Stimulated activated CD4-positive, alpha-beta T cell treated with anti-CD3 and anti-CD28 coated beads, Interleukin-4, amount 100 ng/mL, for 1 hour (primary cell): ENCODE measurements at places on chromosomes 7 and 10.

DNA sequence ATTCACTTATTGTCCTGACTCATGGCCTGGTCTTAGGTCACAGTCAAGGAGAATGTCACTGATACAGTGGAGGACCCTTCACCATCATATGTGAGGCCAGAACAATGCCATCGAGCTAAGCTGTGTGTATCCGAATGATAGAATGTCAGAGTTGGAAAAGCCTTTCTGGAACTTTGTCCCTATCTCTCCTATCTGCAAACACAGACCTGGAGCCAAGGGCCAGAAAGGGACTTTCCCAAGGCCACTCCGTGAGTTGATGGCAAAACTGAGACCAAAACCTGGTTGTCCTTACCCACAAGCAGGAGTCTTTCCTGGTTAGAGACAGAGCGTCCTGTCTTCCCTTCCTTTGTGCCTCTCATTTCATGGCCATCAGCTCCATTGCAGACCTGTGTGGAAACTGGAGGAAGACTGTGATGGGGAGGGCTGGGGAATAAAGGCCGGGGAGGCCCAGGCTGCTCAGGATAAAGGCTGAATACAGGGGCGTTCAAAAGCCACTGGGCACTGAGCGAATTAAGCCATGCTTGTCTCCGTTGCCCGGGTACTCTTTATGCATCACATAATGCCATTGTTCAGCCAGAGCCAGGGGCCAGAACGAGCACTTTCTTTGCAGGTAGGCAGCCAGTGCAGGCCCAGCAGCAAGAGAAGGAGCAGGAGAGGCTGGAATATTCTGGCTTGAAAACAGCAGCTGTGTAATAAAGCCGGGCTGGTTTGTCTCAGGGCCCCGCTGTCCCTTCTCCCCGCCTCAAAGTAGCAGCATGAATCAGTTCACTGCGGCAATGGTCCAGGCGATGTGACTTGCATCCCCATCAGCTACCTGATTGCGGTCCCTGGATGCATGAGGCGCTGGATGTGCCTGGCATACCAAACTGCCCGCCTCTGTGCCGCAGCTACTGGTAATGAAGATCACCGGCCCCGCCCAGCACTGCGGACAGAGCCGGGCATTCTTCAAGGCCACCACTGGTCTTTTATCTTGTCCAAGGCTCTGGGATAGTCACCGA lies 143.0 kb downstream of the RPS24 start:
- DNase-seq = no peak

DNA sequence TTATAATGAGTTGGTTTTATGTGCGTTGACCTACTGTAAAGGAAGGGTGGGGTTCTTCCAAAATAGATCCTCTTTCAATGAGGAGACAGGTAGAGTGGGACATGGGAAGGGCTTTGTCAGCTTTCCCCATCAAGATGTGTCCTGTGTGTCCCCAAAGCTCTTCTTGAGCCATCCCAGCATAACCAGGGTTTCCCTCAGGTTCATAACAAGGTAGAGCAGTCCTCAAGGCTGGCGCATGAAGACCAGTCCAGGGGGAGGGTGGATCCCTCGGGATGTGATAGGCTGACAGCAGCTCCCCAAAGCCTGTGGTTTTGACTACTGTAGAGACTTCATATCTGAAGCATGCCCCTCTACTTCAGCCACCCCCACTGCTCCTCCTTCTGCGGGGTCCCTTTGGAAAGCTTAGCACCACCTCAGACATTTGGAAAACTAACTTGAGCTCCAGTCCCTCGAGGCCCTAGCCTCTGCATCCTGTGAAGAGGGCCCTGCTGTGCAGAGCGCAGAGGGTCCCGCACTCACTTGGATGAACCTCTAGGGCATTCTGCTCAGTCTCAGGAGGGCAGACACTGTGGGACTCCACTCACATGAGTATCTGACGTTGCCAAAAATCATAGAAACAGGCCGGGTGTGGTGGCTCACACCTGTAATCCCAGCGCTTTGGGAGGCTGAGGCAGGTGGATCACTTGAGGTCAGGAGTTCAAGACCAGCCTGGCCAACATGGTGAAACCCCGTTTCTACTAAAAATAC lies 1.1 kb upstream of the GIMAP8 start:
- no peak for DNase-seq

DNA sequence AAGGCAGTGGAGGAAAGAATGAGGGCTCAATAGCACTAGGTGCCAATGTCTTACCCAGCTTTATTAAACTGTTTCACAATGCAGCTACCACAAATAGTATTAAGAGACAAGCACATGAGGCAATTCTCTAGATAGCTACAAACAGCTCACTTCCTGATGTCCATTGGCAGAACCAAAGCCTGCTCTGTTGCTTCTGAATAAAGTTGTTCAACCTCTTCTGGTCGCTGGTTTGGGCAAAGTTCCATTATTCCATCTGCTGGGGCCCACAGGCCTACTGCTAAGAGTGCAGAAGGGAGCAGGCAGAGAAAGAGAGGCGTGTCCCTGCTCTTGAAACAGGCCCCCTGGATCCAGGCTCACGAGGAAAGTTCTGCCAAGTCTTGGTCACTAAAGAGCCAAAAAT lies 173.9 kb downstream of the ZNF438 start:
- no peak for DNase-seq

DNA sequence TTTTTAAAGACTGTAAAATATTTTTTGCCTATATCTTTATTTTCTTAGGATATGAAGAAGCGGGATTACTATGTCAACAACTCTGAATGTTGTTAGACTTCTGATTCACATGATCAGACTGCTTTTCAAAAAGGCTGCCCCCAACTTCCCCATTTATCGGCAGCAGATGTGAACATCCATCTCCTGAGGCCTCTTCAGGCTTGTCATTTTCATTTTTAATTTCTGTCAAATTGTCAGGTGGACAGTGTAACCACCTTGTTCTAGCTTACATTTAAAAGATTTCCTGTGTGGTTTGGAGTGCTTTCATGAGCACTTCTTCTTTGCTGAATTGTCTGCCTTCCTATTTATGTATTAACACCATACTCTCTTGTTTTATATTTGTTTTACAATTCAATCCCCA lies 78.8 kb upstream of the GSDME start:
- no peak for DNase-seq

DNA sequence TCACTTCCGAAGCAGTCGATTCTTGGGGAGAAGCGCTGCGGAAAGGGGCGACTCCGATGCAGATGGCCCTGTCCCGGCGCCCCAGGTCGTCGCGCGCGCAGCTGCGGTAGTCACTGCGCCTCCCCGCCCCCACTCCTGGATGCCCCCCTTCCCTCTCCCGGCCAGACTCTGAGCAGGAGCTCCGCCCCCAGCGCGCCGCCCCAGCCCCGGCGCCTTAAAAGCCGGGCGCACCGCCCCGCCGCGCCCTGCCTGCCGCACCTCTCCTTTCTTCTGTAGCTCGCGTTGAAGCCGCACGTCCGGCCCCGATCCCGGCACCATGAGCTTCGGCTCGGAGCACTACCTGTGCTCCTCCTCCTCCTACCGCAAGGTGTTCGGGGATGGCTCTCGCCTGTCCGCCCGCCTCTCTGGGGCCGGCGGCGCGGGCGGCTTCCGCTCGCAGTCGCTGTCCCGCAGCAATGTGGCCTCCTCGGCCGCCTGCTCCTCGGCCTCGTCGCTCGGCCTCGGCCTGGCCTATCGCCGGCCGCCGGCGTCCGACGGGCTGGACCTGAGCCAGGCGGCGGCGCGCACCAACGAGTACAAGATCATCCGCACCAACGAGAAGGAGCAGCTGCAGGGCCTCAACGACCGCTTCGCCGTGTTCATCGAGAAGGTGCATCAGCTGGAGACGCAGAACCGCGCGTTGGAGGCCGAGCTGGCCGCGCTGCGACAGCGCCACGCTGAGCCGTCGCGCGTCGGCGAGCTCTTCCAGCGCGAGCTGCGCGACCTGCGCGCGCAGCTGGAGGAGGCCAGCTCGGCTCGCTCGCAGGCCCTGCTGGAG lies at the start of gene INA:
Gene INA, plus strand, starts transcription at position 243 of the 817 bp plus-strand sequence. Its CDS starts 74 bp downstream, at position 317.
- DNase-seq = peak; percentile 12

DNA sequence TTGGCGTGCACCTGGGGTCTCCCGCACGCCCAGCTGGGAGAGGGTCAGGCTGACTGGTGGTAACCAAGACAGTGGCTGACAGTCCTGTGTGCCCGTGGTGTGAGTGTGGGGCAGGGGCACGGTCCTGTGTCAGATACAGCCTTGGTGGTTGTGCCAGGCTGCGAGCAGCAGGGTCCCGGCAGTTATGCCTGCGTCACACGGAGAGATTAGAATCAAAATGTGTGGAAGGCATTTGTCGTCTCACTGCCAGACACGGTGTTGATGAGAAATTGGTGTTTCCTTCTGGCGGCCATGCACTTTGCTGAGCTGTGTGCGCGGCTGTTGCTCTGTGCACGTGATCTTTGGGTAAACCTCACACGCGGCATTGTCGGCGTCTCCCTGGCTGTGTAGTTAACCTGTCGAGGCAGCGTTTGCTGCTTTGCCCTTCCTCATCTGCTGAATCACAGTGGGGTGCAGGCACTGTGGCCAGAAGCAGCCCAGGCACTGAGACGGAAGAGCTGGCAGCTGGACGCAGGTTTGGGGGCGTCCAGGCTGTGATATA lies 87.7 kb downstream of the NKX6-2 start:
- no peak for DNase-seq

- no peak for DNase-seq
Measured at GRCh38 chr7:9557853-9558252, 1124.4 kb downstream of the NXPH1 start.

GRCh38 chr7:29825775-29826529 lies 19.6 kb downstream of the WIPF3 start:
- DNase-seq = no peak

DNA sequence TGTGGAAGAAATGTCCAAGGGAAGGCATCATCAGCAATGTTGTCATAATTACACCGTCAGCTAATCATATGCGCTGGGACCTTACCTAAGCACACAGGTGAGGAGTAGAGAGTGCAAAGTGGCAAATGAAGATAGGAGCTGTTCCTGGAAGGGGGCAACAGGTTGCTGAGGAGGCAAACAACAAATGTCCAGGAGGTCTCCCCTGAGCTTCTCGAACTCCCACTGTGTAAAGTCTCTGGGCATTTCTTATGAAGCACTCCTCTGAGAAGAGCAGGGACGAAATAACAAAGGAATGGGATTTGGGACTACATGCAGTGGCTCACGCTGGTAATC lies 152.5 kb downstream of the DOCK4 start:
- DNase-seq = no peak

- no peak for DNase-seq
Measured at GRCh38 chr10:70759781-70760180, 25.4 kb downstream of the TBATA start.

DNA sequence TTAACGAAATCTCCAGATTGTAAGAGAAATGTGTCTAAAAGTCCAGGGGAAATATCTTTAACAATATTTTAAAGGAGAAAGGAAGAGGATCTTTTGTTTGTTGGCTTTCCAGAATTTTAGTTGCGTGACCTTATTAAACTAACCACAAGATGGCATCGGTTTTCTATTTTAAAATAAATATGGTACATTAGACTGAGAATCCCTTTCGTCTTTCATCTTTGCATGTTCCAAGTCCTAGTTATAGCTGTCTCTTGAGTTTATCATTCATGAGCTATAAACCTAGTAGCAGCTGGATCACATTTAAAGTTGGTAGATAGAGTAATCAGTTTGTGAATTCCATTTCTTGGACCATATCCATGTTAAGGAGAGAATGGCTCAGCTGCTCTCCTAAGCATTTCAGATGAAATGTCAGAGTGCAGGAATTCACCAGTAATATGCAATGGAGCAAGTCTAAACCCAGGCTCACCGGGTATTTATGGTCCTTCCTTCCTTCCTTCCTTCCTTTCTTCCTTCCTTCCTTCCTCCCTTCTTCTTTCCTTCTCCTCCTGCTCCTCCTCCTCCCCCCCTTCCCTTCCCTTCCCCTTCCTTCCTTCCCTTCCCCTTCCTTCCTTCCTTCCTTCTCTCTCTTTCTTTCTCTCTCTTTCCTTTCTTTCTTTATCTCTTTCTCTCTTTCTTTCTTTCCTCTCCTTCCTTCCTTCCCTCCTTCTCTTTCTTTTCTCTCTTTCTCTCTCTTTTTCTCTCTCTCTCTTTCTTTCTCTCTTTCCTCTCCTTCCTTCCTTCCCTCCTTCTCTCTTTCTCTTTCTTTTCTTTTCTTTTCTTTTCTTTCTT lies 57.8 kb upstream of the RAB18 start:
- no peak for DNase-seq

GRCh38 chr10:91908337-91909116 lies 759 bp downstream of the FGFBP3 start:
- peak; percentile 74 for DNase-seq

- no peak for DNase-seq
Measured at GRCh38 chr7:79882922-79883321, 251.7 kb upstream of the GNAI1 start.

DNA sequence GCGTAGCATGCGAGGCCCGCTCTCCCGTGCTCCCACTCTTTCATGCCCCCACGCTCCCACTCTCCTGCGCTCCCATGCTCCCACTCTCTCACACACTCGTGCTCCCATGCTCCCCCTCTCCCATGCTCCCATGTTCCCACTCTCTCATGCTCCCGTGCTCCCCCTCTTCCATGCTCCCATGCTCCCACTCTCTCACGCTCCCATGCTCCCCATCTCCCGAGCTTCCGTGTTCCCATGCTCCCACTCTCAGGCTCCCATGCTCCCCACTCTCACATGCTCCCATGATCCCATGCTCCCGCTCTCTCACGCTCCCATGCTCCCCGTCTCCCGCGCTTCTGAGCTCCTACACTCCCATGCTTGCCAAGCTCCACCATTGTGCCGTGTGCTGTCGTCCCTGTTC lies 84.4 kb upstream of the ANLN start:
- no peak for DNase-seq

- DNase-seq = no peak
Measured at GRCh38 chr7:42987648-42988214, 55.6 kb downstream of the MRPL32 start.

DNA sequence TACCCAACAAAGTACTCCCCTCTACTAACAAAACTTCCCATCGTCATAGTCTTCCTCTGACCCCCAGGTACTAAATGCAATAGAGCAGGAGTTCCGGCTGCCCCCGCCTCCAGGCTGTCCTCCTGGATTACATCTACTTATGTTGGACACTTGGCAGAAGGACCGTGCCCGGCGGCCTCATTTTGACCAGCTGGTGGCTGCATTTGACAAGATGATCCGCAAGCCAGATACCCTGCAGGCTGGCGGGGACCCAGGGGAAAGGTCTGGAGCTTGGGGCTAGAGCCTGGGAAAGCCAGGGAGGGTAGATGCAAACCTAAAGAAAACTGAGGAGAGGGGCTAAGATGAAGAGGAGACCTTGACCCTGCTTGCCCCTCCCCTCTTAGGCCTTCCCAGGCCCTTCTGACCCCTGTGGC lies 15.3 kb downstream of the EPHB6 start:
- DNase-seq = no peak

- DNase-seq = no peak
Measured at GRCh38 chr7:35336444-35336843, 82.5 kb upstream of the TBX20 start.

GRCh38 chr7:122145937-122146645 lies 2.0 kb upstream of the AASS start:
- no peak for DNase-seq

DNA sequence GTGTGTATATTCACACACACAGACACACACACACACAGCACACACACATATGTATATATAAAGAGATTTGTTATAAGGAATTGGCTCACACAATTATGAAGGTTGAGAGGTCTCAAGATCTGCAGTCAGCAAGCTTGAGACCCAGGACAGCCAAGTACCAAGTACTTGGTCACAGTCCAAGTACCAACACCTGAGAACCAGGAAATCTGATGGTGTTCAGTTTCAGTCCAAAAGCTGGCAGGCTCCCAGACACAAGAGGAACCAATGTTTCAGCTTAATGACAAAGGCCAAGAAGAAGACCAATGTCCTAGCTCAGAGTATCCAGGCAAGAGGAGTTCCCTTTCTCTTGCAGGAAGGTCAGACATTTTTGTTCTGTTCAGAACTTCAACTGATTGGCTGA lies 780.2 kb downstream of the MAGI2 start:
- no peak for DNase-seq

- DNase-seq = no peak
Measured at GRCh38 chr10:32111585-32111984, 55.4 kb upstream of the KIF5B start.
